ENCODE measurements at places on chromosomes 16 and 17.

DNA sequence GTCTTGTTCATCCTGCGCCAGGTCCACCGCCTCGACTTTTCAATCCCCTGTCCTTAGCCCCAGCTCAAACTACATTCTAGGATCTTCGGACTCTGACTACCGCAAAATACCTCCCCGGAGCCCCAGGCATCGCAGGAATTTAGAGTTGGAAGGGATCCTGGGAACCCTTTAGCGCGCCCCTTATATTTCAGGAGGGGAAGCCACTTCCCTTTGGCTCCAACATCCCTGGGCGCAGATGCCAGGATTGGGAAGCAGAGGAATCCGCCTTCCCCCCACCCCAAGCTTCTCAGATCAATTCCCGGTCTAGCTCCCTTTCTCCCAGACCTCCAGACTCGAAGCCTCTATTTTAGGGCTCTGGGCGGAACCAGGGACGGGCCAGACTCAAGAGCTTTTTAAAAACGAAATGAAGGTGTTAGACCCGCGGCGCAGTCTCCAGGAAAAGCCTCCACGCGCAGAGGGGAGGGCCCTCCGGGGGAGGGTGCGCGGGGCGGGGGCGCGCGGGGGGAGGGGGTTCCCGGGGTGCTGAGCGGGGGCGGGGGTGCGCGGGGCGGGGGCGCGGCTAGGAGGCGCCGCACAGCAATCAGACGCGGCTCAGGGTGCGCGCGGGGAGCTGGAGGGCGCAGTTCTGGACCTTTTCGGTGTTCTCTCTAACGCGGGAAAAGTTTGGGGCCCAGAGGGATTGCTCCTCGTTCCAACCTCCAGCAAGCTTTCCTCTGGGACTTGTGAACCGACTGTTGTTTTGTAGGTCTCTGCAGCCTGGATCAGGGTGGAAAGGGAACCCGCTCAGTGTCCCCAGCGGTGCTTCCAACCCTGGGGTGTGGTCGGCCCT, 1.6 kb downstream of the AHSP start:
- H3K36me3 ChIP-seq = no peaks in the 10 kb centered on the region
- H3K4me3 ChIP-seq = peak overlapping the region; percentile 73
- DNase-seq = peak; percentile 71
- H3K4me1 ChIP-seq = no peaks in the 10 kb centered on the region
- peaks cover 42% of the 10 kb centered on the region for H3K27me3 ChIP-seq

DNA sequence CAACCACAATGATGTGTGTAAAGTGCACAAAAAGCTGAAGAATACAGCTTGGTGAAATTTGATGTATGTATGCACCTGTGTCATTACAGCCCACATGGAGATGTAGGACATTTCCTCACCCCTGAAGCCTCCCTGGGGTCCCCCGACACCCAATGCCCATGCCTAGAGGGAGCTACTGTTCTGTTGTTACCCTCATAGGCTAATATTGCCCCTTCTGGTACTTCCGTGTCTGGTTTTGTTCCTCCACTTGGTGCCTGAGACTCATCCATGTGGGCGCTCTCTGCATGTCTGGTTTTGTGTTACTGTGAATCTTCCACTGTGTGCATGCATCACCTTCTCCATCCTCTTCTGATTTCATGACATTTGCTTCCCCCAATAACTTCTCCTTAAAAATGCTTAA, 18.6 kb downstream of the TNFRSF13B start:
- no peak overlapping the region for H3K27ac ChIP-seq
- DNase-seq = peak; percentile 22
- no peaks in the 10 kb centered on the region for H3K4me1 ChIP-seq
- H3K36me3 ChIP-seq = no peaks in the 10 kb centered on the region

- no peak overlapping the region for H3K27ac ChIP-seq
- no peak for DNase-seq
- no peaks in the 10 kb centered on the region for H3K27me3 ChIP-seq
- H3K4me1 ChIP-seq = no peaks in the 10 kb centered on the region
- no peak overlapping the region for H3K4me3 ChIP-seq
These were observed 43.4 kb downstream of the ZNF276 start for GRCh38 chr16:89764711-89765201.

GRCh38 chr17:7133916-7134315, 19.3 kb upstream of the ASGR2 start:
- H3K27me3 ChIP-seq = no peaks in the 10 kb centered on the region
- H3K4me3 ChIP-seq = no peak overlapping the region
- H3K4me1 ChIP-seq = no peaks in the 10 kb centered on the region
- DNase-seq = peak; percentile 79

DNA sequence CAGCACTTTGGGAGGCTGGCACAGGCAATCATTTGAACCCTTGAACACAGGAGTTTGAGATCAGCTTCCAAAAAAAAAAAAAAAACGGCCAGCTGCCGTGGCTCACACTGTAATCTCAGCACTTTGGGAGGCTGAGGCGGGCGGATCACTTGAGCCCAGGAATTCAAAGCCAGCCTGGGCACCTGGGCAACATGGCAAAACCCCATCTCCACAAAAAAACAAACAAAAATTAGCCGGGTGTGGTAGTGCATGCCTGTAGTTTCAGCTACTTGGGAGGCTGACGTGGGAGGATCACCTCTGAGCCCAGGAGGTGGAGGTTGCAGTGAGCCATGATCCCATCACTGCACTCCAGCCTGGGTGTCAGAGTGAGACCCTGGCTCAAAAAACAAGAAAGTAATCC, 39.0 kb downstream of the GRB2 start:
- H3K4me3 ChIP-seq = no peak overlapping the region
- H3K27me3 ChIP-seq = no peaks in the 10 kb centered on the region
- no peak overlapping the region for H3K27ac ChIP-seq
- H3K4me1 ChIP-seq = peaks cover 5% of the 10 kb centered on the region

DNA sequence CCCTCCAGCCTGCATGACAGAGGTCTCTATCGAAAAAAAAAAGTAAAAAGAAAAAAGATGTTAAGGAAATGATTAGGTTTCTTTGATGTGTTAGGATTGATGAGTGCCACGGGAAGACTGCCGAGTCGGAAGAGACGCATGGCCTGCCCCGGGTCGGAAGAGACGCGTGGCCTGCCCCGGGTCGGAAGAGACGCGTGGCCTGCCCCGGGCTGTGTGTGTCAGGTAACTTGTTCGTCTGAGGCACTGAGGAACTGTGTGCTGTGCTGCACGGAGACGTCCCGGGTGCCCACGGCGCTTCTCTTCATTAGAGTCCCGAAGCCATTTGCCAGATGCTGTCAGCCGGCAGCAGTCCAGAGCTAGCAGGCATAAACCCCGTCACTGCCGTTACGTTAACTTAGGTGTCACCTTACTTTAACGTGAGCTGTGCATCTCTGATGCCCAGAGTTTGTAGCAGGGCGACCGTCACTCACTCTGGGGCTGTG, 40.5 kb upstream of the FASN start:
- no peak overlapping the region for H3K4me3 ChIP-seq
- H3K27ac ChIP-seq = no peak overlapping the region
- H3K36me3 ChIP-seq = no peaks in the 10 kb centered on the region
- no peaks in the 10 kb centered on the region for H3K27me3 ChIP-seq
- no peaks in the 10 kb centered on the region for H3K4me1 ChIP-seq
- DNase-seq = peak; percentile 42

GRCh38 chr16:4830408-4830807, 16.7 kb downstream of the GLYR1 start:
- no peak for DNase-seq
- no peak overlapping the region for H3K27ac ChIP-seq
- peaks cover 87% of the 10 kb centered on the region for H3K36me3 ChIP-seq
- no peaks in the 10 kb centered on the region for H3K27me3 ChIP-seq
- no peaks in the 10 kb centered on the region for H3K4me1 ChIP-seq

DNA sequence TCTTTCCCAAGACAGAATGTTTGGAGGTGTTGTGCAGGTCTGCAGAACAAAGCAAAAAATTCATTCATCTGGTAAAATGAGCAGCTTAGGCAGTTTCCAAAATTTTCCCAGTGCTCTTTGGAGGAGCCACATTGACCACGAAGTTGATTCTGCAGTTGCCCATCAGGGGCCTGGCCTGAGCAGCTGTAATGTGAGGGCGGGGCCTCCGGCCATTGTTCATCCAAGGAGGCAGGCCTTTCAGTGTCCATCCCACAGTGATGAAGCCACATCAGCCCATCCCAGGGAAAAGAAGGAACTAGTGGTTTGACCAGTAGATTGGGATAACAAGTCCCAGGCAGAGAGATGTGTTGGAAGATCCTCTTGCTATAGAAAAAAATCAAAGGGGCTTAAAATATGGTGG, 10.1 kb downstream of the UBFD1 start:
- H3K27ac ChIP-seq = no peak overlapping the region
- peaks cover 90% of the 10 kb centered on the region for H3K36me3 ChIP-seq
- H3K27me3 ChIP-seq = no peaks in the 10 kb centered on the region
- H3K4me3 ChIP-seq = no peak overlapping the region
- no peak for DNase-seq

DNA sequence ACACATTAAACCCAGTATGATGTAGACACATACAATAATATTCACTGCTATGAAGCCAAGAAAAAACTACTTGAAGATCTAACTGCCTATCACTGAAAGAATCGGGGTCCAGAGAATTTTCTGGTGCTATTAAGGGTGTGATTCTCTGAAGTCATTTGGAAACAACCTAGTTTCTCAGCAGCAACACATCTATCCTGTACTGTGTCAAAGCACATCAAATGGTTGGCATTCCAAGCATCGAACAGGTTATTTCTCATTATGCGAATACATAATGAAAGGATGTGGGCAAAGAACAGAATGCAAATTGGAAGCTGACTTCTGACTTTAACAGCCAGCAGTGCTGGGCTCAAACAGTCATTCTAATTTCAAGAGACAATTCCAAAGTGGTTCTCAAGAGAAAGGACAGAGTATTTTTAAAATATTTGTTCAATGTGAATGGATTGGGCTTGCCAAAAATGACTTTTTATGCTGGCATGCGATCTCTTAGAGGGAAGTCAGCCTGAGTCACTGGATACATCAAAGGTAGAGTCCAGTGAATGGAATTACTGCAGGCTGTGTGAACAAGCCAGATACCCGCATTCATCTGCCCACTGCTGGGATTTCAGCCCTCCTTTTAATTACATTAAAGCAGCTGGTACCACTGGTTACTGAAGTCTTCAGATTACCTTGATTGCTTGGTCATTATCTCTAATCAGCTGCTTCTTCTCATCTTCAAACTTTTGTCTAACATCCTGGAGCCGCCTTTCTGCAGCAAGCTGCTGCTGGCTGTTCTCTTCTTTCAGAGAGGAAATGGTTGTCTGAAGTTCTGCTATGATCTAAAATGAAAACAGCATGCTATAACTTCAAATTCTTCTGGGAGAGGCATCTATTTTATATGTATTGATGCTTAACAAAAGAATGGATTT, 181.2 kb upstream of the AXIN2 start:
- H3K27me3 ChIP-seq = no peaks in the 10 kb centered on the region
- no peaks in the 10 kb centered on the region for H3K36me3 ChIP-seq
- no peaks in the 10 kb centered on the region for H3K4me1 ChIP-seq
- H3K27ac ChIP-seq = peak overlapping the region; percentile 36

DNA sequence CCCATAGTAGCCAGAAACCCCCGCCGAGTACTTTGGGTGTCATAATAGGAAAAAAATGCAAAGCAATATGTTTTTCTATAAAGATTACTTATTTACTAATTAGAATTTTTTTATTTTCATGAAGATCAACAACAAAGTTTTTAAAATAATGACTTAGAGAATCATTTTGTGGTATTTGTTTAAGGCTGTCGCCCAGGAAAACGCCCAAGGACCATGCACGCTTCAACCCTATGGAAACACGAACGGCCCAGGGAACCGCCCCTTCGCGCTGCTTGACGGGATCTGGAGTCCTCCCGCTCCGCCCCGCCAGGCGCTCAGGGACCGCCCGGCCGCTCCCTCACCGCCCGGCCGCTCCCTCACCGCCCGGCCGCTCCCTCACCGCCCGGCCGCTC, 408 bp upstream of the KPNA2 start:
- no peaks in the 10 kb centered on the region for H3K27me3 ChIP-seq
- peak overlapping the region; percentile 28 for H3K4me3 ChIP-seq
- H3K27ac ChIP-seq = no peak overlapping the region
- peaks cover 33% of the 10 kb centered on the region for H3K36me3 ChIP-seq
- H3K4me1 ChIP-seq = peaks cover 2% of the 10 kb centered on the region

DNA sequence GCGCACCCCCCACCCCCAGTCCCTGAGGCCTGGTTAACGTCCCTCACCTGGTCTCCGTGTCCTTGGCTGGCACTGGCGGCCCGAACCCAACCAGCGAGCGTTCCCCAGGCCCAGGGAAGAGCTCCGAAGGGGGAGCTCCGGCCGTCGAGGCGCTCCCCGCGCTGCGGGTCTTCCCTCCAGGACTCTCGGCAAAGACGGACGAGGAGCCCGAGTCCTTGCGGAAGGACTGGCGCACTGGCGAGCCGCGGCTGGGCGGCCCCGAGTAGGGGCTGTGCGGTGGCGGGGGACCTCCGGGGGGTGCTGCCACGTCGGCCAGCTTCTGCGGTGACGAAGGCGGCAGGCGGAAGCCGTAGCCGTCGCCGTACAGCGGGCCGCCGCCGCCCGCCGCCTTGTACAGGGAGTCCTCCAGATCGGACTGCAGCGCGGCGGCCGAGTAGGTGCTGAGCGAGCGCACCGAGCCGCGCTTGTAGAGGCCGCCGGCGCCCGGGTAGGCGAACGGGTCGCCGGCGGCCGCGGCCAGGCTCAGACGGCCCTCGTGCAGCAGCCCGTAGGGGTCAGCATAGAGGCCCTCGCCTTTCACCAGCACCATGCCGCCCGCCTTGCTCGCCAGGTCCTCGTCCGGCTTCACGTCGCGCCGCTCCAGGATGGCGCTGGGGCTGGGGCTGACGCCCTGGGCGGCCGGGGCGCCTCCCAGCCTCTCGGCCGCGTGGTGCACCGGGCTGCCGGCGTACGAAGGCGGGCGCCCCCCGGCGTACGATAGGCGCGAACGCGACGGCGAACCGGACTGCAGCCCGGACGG, 44.1 kb downstream of the SRCIN1 start:
- H3K27ac ChIP-seq = no peak overlapping the region
- H3K4me3 ChIP-seq = no peak overlapping the region
- peaks cover 95% of the 10 kb centered on the region for H3K27me3 ChIP-seq
- H3K36me3 ChIP-seq = no peaks in the 10 kb centered on the region
- peak; percentile 89 for DNase-seq

DNA sequence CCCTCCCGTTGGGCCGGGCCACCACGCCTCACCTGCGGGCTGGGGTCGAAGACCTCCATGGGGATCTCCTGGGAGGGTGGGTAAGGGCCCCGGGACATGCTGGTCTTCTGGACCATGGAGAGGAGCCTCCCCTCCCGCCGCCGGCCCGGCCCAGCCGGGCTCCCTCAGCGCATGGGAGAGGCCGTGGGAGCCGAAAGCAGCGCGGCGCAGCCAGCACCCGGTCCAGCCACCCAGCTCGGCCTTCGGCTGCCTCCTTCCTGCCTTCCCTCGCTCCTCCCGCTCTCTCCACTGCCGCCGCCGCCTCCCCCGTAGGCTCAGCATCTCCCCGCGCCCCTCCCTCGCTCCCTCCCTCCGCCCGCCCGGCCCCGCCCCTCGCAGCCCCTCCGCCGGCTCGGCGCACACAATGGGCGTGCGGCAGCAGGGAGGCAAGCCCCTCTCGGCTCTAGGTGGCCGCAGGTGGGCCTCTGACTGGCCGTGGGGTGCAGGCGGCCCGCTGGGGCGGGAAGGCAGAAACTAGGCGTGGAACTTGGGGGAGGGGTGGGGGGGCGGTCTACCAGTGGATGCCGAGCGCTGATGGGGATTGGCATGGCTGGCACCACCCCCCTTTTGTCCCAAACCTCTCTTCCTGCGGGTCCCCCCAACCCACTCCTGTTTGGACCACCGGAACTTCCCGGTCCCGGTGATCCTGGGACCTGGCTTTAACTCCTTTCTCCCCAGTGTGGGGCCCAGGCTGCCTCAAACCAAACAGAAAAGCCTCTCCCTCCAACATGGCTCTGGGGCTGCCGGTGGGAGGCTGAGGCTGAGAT, at the start of gene CACNB1:
CACNB1 (minus strand) TSS at position 290 of the 806 bp plus-strand sequence; CDS start at position 116, 174 bp downstream.
- no peaks in the 10 kb centered on the region for H3K27me3 ChIP-seq
- H3K36me3 ChIP-seq = peaks cover 30% of the 10 kb centered on the region
- H3K27ac ChIP-seq = no peak within 1 kb of the TSS

Measured in endodermal cell (in vitro differentiated cells).